Activated T-helper 1 cell treated with anti-CD3 and anti-CD28 coated beads, Interleukin-12 subunit alpha, Interleukin-12 subunit beta, Interleukin-2, Interleukin-4 antibody, amounts not matched to agents 30 ng/mL and 10 ng/mL and 1 ng/mL, durations not matched to agents 14 hours and 24 hours and 36 hours (primary cell): ENCODE measurements at places on chromosomes 11 and 22. TPM values are rescaled to one million over a fixed set of nuclear protein-coding genes. Genes with fewer than 3 reads are reported as not detected.

DNA sequence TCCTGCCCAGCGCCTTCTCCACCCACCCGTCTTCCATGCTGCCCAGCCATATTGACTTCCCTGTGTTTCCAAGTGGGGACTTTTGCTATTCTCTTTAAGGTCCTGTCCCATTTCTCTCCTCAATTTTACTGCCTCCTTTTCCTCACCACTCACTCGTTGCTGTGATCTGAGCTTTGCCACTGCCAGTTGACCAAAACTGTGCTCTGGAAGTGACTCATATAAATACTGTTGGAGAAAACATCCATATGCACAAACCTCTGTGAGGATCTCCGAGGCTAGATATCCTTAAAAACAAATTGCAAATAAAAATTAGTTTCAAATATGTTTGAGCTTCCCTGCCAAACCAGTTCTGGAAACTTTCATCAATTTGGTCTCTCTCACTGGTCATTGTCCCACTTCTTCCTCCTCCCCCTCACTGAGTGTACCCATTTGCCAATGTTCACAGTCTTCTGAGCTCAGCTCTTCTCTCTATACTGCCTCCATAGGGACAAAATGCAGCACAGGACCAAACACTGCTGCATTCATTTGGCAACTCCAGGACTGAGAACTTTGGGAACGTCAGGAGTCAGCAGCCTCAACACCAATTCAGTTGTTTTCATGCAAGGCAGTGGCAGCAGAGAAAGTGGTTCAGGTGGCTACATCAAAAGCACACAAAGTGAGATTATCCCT, 34.0 kb upstream of the MMP13 start:
- DNase-seq: no peak

DNA sequence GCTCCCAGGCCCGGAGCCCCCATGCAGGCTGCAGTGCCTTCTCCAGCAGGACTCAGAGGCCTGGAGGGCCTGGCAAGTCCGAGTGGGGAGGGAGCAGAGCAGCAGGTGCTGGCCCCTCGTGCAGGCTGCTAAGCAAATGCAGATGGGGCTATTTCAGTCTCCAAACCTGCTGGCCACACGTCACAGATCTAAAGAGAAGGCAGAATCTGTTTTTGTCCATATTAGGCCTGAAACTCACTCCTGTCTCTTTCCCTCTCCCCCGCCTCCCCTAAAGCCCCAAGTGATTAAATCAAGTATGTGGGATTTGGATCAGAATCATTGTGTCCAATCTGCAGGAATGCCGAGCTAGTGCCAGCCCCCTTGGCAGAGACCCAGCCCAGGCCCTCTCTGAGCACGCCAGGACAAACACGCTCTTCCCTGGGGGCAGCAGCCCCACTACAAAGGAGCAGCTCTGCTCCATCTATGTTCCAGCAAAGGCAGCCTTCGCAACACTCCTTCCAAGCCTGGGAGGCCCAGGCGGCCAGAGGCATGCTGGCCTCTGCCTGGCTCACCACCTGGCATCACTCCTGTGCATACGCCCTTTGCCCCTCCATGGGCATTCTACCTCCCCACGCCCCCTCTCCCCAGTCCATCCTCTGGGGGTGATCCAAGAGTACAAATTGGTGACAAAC, 26.5 kb downstream of the RPL27A start:
- DNase-seq: no peak

- DNase-seq: no peak
Observed at GRCh38 chr11:48018528-48019216, 38.3 kb downstream of the PTPRJ start.

- no peak for DNase-seq
Observed at GRCh38 chr11:117855912-117856651, 20.4 kb downstream of the FXYD6 start.

DNA sequence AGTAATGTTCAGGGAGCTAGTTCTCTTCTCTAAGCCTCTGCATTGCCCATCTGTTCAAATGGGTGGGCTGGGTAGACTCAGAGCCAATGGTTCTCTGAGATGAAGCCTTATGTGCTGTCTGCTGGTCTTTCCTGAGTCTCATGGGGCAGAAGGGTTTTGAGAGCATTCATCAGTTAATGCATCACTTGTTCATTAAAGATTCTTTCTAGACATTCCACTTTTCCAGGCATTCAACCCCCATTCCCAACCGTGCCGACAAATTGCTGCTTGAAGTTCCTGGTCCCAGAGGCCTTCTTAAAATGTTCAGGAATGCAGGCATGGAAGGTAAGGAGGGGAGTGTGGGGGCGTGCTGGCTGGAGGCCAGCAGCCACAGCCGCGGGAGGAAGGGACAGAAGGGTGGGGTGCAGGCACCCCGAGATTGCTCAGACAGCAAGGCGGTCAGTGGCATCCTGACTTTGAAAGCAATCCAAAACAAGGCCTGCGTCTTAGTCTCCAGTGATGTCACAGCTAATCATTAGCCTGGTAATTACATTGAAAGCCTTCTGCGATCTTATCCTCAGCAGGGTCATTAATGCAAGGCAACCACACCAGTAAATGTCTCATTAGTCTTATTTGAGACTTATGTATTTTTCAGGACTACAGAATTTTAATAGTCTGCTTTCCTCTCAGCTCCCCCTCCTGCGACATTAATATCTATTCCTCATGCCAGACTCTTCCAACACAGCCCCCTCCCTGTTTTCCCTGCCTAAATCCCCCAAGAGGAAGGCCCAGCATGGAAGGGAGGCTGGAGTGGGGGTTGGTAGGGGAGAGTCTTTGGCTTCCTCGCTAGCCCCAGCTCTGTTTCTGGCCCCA, 328.8 kb downstream of the MIAT start:
- DNase-seq: no peak

GRCh38 chr22:36153501-36154422, 6.8 kb downstream of the APOL3 start:
- no peak for DNase-seq

DNA sequence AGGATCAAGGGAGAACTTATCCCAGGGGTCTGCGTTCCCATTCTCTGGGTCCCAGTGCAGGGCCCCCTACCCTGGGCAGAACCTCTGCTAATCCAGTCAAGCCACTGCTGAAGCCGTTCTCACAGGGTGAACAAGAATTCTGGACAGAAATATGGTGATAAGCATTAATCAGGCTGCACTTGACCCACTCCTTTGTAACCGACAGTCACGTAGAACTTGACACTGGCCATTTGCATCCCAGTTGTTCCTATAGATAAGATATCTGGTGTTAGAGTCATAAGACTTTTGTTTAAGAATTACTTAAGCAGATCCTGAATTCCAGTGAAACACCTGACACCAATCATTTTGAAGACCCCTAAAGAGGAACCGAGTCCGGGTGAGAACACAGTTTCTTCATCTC, 107.5 kb upstream of the THY1 start:
- no peak for DNase-seq

- DNase-seq: no peak
Observed at GRCh38 chr11:98701541-98701940, 319.2 kb upstream of the CNTN5 start.

DNA sequence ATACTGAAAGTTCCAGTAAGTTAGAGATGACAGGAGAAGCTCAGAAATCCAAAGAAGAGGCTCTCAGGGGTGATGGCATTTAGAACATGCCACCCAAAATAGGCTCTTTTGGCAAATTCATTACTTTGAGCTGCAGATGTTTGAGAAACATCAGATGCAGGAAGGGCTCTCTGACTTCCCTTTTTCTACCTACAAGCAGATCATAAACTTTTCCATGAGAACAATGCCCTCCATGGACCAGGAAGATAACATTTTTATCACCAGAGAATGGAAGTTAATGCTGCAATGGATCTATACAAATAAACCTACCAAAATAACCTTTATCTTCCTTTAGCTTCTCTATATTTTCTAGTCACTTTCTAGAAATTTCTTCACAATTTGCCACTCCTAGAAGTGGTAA, 32.7 kb upstream of the FAR1 start:
- DNase-seq: no peak

- DNase-seq: no peak
Observed at GRCh38 chr22:40236131-40236665, 58.5 kb downstream of the TNRC6B start.

DNA sequence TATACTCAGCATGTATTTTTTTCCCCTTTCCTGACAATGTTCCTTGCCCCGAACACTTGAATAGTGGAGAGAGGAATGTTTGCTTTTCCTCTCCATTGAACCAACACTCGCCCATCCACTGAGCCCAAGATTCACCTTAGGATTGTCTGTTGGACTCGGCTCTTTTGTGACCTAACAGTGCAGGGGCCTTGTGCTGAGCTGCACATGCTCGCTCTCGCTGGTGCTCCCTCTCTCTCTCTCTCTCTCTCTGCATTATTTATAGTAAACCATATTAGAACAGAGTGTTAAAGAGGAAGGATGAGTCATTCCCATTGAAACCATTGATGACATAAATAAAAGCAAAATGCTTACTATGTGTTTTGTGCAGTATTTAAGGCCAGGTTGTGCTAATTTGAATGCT, 20.7 kb downstream of the ZBTB16 start:
- DNase-seq: no peak

GRCh38 chr11:127058524-127058923, 58.0 kb upstream of the KIRREL3 start:
- no peak for DNase-seq

DNA sequence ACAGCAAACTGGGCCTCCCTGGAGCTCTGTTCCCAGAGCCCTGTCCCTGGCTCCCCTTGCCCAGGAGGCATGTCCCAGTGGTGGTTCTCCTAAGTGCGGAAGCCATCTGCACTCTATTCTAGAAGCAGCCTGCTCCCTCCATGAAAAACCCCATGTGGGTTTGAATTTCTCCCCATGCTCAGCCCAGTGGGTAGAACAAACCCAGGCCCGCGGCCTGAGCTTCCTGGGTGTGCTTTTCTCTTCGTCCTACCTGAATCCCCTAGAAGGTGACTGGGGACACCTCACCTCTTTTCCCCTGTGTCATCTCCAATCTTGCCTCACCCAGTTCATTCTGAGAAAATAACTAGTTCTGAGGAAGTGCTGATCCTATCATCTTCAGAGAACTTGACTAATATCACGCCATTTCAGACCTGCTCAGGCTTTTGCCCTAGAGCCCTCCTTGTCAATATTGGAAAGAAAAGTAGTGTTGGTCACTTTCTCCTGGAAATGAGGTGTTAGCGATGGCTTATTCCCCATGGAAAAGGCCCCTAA, 15.9 kb downstream of the IL10RA start:
- peak; percentile 70 for DNase-seq

DNA sequence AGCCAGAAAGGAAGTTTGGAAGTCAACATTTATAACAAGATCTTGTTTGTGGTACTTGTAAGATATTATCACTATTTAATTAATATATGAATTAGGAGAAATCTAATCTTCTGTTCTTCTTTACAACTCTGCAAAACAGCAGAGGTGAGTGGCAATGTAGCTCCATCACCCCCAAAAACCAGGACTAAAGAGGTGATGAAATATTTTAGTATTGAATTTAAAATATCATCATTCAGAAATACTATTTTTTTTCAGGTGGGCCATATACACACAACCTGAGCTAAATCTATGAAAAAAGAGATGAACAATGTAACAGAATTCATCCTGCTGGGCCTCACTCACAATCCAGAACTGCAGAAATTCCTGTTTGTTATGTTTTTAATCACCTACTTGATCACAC, at the start of gene OR4C45:
OR4C45 (plus strand) TSS at position 301 of the 400 bp plus-strand sequence.
- DNase-seq: no peak

DNA sequence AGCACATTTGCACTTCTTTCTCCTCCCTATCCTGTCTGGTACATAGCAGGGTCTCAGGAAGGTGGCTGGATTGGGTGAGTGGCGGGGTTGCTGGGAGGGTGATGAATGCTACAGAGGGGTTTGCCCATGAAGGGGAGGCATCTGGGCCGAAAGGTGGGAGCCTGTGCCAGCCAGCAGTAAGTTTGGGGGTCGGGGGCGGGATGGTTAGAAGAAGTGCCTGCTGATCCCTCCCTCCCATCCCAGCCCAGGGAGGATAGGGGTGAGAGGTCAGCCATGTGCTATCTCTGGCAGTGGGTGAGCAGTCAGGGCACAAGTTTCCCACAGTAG, 2.8 kb downstream of the CD82 start:
- no peak for DNase-seq

DNA sequence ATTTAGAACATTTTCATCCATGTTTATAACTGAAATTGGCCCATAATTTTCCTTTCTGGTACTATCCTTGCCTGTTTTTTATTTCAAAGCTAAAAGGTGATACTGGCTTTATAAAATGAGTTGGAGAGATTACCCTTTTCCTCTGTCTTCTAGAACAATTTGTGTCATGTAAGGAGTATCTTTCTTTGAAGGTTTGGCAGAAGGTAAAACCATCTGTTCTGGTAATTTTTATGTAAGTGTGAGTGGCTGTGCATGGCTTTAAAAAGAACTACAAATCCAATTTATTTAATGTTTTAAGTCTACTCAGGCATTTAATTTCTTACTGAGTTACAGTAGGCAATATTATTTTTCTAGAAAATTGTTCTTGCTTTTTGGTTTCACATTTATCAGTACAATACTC, 7.7 kb upstream of the MRGPRD start:
- no peak for DNase-seq

DNA sequence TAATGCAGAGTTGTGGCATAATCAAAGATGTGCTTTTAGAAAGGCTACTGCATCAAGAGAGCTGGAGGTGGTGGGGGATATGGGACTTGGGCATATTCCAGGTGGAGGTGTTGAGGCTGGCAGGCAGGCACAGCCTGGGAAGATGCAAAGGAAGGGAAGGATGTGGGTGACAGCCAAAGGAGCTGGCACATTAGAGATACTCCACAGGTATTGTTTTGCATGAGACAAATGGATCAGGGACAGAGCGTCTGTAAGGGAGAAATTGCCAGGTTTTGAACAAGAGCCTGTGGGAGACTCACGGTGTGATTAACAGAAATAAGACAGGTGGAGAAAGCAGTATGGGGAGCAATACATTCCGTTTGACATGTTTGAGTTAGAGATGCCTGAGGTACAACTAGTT, 263.7 kb downstream of the NELL1 start:
- no peak for DNase-seq

DNA sequence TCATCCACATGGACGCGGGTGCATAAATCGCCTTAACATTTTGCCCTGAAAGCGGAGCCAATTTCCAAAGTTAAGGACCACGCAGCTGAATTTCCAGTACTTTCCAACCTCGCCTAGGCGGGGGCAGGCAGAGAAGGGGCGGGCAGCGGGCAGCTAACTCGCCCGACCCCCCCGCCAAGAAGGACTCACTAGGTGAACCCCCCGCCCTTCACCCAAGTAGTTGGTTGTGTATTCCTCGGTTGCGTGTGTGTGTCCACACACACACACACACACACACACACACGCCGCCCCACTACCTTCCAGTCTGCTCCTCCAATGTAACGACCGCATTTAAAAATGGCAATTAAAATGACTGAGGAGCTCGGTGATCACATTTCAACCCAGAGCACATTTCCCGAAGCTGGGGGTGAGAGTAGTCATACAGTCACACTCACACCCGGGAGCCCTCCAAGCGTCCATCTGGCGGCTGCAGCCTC, 1.4 kb downstream of the TENM4 start:
- DNase-seq: no peak

Gene OR8H2
- not detected in 2 replicates for total RNA-seq

Gene MPPED1
- not detected in 2 replicates for total RNA-seq

Gene ARHGAP32
- total RNA-seq: 4.3 and 6.2 TPM in 2 replicates

Gene SCT
- total RNA-seq: not detected in 2 replicates

Gene GAL3ST1
- total RNA-seq: not detected in 2 replicates

Gene SERPIND1
- not detected in 2 replicates for total RNA-seq

Gene INS
- total RNA-seq: not detected in 2 replicates

Gene MIOX
- 0.29 TPM in 1 of 2 replicates, not detected in the other for total RNA-seq

Gene OR5B3
- total RNA-seq: not detected in 2 replicates

Gene PHOX2A
- total RNA-seq: not detected in 2 replicates

Gene OR51B5
- total RNA-seq: not detected in 2 replicates

Gene UBQLNL
- 0.18 TPM in 1 of 2 replicates, not detected in the other for total RNA-seq

Gene ROM1
- 2.5 and 3.2 TPM in 2 replicates for total RNA-seq
